Activated CD8-positive, alpha-beta memory T cell treated with anti-CD3 and anti-CD28 coated beads for 4 hours (primary cell): ENCODE measurements at places on chromosomes 2 and 18.
A peak's percentile ranks its signal among the peaks of the same experiment; 100 is the strongest.

DNA sequence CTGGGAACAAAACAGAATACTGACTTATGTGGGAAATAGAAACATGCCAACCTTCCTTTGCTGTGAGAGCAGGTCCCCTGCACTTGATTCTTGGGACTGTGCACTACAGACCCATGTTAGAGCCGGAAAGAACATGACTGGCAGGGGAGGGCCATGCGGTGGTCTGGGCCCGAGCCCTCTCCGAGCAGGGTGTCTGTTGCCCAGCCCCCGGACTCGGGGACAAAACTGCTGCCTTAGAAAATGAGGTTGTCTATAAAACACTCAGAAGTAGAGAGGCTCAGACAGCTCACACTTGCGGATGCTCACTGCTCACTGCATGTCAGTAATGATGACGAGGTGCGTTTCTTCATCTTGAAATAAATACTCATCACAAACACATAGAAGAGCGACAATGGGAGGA is 270.7 kb upstream of the HDAC4 start:
- no peak for DNase-seq

DNA sequence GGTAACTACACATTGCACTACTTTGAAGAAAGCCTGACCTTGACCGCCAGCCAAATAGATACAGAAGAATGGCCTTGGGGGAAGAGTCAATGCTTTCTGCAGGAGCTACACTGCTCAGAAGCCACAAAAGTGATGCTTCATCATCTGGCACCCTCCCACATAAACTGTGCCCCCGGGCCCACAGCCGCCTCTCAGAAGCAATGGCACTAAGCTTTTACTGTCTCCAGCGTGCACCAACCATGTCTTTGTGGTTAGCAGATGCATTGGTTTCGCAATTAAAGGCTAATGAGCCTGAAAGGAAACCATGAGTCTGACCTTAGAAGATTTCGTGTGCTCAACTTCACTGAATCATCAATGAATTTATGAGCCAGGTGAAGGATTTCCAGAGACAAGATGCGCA is 209.4 kb upstream of the TRIB2 start:
- DNase-seq = peak; percentile 59

- DNase-seq = no peak
Measured at GRCh38 chr2:232534940-232535651, 4.4 kb upstream of the CHRNG start.

- no peak for DNase-seq
Measured at GRCh38 chr2:112866128-112866835, 29.7 kb upstream of the IL1B start.

DNA sequence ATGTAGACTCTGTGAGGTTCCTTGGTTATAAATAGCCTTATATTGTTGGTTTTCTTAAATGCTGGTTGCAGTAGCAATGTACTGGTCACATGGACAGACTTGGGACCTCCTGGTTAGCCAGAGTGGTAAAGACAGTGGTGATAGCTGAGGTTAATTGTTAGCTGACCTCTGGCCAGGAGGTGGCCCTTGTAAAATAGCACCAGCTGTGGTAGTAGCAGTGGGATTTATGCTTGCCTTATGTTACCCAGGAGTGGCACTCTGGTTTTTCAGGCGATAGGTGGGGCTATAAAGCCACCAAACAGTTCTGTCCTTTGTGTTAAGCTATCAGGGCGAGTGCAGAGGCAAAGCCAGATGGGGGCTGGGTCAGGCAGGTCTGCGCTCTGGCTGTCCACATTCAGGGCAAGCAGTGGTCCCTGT is 94.8 kb upstream of the SRD5A2 start:
- no peak for DNase-seq

GRCh38 chr2:72793798-72794440 is 31.9 kb downstream of the EXOC6B start:
- DNase-seq = no peak

DNA sequence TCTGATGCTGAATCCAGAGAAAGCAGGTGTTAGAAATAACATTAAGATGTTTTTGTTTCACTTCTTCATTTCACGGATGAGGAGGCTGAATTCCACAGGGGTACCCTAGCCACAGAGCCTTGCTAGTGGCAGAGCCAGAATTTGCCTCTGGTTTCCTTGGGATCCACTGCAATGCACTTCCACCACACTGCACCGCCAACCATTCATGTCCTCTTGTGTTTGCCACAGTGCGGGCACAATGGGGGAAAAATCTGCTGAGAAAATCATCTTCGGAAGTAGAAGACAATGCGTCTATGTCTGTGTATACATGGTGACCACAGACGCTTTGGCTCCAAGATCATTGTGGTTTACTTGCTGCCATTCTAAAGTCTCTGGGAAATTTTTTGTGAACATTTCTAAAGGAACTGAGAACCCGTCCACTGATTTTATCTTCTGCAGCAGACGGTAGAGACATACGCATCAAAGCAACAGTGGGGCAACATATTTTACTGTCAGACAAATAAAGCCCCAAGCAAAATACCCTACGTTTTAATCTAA is 14.9 kb downstream of the ICOS start:
- DNase-seq = no peak

DNA sequence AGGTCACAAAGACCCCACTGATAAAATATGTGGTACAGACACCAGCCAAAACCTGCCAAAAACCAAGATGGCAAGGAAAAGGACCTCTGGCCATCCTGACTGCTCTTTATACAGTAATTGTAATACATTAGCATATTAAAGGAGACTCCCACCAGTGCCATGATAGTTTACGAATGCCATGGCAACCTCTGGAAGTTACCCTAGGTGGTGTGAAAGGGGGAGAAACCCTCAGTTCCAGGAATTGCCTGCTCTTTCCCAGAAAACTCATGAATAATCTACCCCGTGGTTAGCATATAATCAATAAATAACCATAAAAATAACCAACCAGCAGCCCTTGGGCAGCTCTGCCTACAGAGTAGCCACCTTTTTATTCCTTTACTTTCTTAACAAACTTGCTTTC is 129.8 kb upstream of the EPB41L3 start:
- no peak for DNase-seq

- DNase-seq = no peak
Measured at GRCh38 chr18:13592246-13592645, 134.1 kb downstream of the FAM210A start.

DNA sequence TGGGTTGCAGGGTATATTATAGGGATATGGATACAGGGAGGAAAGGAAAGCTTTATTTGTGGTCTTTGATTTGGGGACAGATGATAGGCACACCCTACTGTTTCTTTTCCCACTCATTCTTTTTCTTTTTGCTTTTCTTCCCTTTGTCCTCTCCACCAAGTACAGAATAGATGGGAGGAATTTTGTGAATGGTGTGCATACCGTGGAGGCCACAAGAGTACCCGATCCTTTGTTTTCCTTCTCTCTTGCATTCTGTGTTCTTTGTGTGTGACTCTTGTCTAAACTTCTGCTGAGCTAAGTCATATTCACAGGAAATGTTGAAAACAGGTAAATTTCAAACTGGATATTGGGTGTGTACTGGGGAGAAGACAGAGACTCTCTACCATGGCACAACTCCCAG is 321.4 kb upstream of the SLC8A1 start:
- DNase-seq = no peak

DNA sequence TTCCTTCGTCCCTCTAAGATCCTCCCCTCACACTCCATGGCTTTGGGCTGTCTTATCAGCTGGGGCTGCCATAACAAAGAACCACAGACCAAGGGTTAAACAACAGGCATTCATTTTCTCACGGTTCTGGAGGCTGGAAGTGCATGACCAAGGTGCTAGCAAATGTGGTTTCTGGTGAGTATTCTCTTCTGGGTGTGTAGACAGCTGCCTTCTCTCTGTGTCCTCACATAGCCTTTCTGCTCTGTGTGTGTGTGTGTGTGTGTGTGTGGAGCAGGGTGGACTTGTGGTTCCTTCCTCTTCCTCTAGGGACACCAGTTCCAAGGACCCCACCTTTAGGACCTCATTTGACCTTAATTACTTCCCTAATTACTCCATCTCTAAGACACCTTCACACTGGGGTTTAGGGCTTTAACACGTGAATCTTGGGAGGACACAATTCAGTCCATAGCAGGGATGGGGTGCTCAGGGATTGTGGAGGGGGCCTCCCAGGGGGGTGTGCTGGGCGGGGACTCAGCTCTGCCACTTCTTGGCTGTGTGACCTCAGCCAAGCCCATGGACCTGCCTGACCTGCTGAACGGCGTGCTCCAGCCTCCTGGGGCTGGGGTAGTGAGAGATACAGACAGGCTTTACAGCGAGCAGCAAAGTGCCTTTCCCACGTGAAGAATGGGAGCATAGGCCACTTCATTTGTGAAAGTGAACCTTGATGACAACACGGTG is 38.0 kb downstream of the ACKR3 start:
- DNase-seq = no peak

DNA sequence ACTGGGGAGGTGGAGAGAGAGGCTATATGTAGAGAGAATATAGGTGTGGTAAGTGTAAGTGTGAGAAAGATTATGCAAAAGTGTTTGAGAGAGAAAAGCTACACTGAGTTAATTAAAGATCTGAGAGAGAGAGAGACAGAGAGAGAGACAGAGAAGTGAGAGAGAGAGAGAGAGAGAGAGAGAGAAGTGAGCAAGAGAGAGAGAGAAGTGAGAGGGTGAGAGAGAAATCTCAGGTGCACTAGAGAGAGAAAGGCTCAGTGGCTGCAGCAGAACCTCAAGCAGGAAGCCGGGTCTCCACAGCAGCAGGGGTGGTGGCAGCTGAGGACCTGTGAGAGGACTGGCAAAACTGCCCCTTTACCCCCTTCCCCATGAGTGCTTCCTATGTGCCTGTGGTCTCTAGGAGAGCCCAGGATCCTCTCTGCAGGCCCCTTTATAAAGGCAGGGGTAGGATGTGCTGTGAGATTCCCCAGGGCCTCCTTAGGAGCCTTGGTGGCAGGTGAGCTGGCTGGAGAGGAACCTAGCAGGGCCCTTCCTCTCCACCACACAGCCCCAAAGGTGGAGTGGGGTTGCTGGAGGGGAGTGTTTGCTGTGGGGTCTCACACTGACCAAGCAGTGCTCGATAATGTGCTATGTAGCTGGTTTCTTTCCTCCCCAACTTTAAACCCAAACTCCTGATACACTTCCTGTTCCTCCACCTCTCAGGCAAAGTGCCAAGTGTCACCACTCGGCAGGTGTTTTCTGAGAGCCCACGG is 52.6 kb downstream of the SLC4A5 start:
- no peak for DNase-seq

GRCh38 chr2:160934263-160934662 is 226.0 kb upstream of the TANK start:
- DNase-seq = no peak

GRCh38 chr2:101387151-101387834 is at the start of gene CREG2:
Gene CREG2, minus strand, starts transcription at chr2:101387503. Its CDS starts 46 bp downstream, at chr2:101387457.
- no peak for DNase-seq

- DNase-seq = no peak
Measured at GRCh38 chr2:219596954-219597551, 604 bp upstream of the STK11IP start.

DNA sequence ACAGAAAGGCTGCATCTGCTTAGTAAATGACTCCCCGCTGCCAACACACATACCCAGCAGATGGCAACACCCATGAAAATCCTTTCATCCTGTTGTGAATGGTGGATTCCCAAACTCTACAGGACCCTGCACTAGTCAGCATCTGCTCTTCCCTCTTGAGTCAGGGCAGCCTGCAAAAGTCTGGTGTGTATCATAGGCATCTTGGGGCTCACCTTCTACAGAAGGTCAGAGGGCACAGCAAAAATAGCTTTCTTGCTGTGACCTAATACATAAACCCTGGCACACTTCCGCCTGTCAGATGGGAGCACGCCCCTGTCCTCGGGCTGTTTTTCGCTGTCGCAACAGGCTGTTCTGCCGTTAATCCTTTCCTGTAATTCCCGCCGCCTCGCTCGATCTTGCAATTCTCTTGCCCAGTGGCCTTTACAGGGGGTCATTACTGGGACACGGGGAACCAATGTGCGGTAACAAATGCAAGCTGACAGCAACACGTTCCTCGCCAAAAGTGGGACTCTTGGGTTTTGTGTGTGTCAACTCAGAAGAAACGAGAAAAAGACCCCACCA is 19.9 kb upstream of the SCYGR1 start:
- DNase-seq = no peak

- DNase-seq = no peak
Measured at GRCh38 chr2:23409248-23409647, 24.3 kb downstream of the KLHL29 start.

- no peak for DNase-seq
Measured at GRCh38 chr2:166841152-166841551, 47.1 kb upstream of the XIRP2 start.

DNA sequence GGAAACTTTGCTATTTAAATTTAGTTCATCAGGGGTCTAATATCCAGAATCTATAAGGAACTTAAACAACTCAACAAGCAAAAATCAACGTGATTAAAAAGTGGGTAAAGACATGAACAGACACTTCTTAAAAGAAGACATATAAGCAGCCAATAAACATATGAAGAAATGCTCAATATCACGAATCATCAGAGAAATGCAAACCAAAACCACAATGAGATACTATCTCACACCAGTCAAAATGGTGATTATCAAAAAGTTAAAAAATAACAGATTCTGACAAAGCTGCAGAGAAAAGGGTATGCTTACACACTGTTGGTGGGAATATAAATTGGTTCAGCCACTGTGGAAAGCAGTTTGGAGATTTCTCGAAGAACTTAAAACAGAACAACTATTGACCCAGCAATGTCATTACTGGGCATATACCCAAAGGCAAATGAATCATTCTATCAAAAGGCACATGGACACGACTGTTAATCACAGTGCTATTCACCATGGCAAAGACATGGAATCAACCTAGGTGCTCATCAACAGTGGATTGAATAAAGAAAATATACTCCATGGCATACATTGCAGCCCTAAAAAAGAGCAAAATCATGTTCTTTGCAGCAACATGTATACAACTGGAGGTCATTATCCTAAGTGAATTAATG is 189.9 kb downstream of the SLC4A10 start:
- DNase-seq = no peak

GRCh38 chr2:169507698-169508097 is 1.8 kb upstream of the KLHL41 start:
- DNase-seq = no peak

DNA sequence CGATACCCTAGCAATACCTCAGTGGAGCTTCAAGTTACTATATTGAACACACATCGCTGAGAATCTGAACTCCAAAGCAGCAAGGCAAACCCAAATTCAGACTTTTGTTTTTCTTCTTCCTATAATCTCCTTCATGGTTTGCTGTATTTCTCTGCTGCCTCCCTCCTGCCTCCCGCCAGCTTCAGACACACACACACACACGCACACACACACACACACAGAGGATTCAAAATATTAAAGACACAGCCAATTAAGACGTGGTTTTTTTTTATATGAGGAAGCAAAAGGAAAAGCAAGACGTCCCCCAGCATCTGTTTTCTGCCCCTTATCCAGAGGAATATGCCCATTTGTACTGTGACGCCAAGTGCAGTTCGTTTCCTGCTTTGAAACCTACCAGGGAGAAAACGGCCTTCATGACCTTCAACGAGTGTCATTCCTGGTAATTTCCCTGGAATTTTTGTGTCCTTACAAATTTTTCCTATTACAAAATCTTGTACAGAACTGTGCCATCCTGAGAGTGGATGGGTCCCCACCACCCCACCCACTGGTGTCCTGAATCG is 547.9 kb upstream of the ID2 start:
- no peak for DNase-seq
